Urothelium cell line (cell line): ENCODE measurements at places on chromosomes 4 and X.

DNA sequence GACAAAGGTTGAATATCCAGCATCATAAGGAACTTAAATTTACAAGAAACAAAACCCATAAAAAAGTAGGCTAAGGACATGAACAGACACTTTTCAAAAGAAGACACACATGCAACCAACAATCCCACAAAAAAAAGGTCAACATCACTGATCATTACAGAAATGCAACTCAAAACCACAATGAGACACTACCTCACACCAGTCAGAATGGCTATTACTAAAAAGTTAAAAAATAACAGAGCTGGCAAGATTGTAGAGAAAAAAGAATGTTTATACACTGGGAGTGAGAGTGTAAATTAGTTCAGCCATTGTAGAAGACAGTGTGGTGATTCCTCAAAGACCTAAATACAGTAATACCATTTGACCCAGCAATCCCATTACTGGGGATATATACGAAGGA, 474.7 kb downstream of the TRIML1 start:
- DNase-seq: no peak

GRCh38 chr4:38621831-38622230, 42.2 kb upstream of the KLF3 start:
- DNase-seq: no peak

DNA sequence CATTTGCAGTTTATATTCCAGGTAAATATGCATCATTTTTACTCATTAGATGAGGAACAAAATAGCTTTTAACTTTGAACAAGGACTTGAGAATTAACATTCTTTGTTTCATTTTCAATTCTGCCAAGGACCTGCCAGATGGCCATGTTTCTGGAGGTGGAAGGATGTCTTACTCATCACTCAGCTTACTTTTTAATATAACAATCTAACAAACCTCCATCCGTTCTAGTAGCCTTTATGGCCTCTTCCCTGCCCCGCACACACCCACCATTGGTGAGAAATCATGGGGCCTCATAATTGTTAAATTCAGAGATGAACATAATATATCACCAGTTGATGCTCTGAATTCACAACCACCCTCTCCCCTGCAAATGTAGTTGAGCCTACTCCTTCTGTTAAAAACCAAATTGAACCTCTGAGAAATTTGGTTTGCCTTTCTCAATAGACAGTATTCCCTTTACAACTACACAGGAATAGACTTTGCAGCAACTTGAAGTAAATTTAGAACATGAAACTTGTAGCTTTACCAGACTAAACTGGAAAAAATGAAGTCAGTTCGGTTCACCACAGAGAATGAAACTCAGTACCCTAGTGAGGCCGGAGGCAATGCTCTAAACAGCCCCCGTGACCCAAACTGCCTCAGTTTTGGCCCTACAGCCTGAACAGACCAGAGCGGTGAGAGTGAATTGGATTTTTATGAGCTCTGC, 50.1 kb upstream of the ACSL4 start:
- DNase-seq: no peak

DNA sequence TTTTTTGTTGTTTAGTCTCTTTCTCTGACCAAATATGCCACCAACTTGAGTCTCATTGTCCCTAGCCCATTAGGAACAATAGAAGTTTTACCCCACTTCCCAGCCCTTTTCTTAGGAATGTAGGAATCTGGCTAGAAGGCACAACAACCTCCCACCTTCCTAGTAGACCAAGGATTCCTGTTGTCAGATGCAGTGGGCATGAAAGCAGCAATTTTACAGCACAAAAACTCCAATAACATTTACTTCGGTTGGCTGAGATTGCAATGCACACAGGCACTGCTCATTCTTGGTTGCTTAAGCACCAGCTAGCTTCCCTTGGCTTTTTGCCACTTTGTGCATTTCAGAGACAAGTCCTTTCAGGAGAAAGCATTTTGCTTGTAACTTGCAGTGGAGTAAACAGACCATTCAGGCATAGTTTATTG, 312.8 kb downstream of the TENM3 start:
- peak; percentile 4 for DNase-seq

DNA sequence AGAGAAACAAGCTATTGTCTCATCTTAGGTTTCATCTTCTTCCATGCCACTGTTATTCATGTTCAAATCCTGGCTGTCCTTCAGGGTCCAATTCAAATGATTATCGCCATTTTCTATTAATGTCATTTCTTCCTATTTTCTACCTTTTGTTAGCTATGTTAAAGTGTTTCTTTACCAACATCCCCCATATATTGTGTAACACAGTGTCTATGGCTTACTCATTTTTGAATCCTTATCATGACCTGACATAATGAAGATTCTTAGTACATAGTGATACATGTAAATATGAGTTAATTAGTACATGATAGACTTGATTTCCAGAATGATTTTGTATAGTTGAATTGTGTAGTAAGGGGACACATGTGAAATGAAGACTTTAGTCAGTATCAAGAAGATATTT, 152.4 kb downstream of the SNCA start:
- DNase-seq: no peak

DNA sequence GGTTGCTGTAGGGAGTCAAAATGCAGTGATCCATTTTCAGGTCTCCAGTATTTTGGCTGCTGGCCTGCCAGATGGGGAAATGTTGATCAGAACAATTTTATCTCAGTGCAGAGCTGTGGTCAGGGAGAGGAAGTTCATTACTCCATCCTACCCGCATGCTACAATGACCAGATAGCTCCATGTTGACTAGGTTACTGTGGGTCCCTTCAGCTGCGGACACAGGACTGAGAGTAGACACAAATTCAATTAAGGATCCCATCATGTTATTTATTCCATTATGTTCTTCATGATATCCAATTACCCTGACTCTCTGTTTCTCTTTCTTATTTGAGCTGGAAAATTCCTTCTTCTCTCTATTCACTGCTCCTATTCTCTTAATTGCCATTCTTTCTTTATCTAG, 16.3 kb downstream of the SYNPO2 start:
- no peak for DNase-seq

DNA sequence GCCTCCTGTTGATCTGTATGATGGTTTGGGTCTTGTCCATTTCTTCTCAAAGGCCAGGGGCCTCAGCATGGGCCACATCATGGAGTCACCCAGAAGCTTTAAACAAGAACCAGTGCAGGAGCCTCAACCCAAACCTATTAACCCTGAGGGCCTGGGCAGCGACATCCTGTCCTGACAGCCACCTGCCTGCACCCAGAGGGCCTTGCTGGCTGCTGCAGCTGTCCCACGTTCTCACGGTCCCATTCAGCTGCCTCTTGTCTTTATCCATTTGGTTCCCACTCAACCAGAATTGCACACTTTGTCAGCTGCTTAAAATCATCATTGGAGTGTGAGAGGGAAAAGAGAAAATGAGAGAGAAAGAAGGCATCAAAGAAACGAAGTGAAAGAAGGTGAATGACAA, 21.6 kb downstream of the C4orf50 start:
- DNase-seq: no peak
